NCI-H82 (cell line): ENCODE measurements at places on chromosomes 5 and 9.

GRCh38 chr5:73663860-73664240, 37.9 kb downstream of the ARHGEF28 start:
- no peak for DNase-seq

DNA sequence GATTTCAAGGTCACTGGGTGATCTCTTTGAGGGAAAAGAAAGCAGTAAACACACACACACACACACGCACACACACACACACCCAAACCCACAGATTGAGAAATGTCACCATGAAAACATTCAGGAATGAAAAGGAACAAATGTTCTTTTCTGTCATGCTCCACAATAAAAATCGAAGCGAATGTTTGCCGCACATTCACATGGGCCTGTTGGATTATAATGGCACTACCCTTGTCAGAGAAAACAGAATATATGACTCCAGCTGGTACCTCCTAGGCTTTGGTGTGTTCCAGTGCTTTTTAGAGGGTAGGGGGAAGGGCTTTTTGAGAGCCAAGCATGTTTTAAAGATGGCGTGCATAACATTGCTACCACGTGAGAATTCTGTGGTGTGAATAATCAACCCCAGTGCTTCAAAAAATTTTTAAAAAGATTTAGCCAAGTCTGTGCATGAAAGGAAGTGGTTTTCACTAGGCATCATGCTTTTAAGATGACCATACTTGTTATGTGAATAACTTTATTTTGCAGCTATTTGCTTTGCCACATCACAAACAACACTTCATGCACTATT, 120.8 kb upstream of the ZNF608 start:
- DNase-seq = no peak

DNA sequence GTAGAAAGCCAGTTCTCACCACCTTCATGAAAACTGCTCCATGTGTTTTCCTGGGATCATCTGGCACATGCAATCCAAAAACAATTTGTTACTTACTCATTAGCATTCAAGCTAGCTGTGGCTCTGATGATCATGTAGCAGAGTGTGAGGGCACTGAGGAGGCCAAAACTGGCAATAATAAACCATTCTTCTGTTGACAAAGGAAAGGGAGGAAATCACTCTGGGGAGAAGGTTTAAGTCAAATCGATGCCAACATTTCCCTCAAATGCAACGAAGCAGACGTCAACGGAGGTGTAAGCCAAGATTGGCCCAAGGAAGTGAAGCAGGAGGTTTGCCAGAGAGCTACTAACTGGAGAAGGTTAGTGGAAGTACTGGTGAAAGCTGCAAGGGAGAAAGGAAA, 55.7 kb upstream of the TBC1D9B start:
- DNase-seq = no peak

GRCh38 chr5:86613455-86613854, 4.3 kb upstream of the COX7C start:
- DNase-seq = no peak
